ENCODE measurements at places on chromosomes 2 and 18.

- DNase-seq, result peak; percentile 58
Measured at GRCh38 chr2:58045580-58046334, 849 bp upstream of the VRK2 start.

DNA sequence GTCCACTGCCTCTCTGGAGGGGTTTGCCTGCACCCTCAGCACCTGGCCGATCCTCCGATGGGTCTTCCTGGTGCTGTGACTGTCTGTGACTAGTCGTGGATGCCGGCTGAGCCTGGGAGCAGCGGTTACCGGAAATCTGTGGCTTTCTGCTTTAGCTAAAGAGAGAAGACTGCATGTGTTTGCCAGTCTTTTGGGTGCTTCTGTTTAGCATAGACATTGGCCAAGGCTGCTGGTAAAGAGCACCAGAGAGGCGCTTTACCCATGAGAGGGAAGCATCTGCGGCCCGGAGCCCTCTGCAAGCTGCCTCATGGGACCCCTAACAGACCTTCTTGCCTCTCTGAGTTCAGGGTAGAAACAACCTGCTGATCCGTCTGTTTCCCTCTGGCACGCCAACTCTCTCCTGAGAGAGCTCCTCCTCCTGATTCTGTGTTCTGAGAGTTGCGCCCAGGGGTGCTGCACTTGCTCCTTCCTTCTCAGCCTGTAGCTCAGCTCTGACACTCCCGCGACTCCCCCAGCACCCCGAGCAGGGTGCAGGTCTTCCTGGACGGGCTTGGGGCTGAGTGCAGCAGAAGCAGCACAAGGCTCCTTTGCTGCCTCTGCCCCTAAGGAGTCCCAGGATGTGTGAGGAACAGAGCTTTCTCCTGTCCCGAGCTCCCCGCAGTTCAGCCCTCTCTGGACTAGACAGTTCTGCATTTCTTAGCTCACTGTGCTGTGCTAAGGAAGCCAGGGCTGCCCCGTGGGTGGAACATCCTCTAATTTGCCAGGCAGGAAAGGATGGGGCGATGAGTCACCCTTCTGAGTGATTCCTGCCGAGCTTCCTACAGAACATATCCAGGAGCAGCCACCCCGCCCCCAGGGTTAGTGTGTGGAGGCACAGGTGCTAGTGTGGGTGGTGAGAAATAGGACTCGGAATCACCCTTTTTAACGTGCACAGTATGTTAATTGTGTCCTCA lies 203.2 kb downstream of the SH3RF3 start:
- peak; percentile 40 for DNase-seq

GRCh38 chr2:152348388-152348787 lies 13.4 kb downstream of the FMNL2 start:
- no peak for DNase-seq

GRCh38 chr18:3454365-3455089 lies 4.6 kb downstream of the TGIF1 start:
- peak; percentile 40 for DNase-seq

- DNase-seq, result peak; percentile 80
Measured at GRCh38 chr2:233593201-233593600, 24.2 kb upstream of the UGT1A8 start.

GRCh38 chr2:85539361-85540132 lies 579 bp downstream of the MAT2A start:
- peak; percentile 84 for DNase-seq

GRCh38 chr2:70553584-70554337 lies at the start of gene TGFA:
TGFA (minus strand) TSS chr2:70553826; CDS start chr2:70553767, 59 bp downstream.
- peak; percentile 48 for DNase-seq

DNA sequence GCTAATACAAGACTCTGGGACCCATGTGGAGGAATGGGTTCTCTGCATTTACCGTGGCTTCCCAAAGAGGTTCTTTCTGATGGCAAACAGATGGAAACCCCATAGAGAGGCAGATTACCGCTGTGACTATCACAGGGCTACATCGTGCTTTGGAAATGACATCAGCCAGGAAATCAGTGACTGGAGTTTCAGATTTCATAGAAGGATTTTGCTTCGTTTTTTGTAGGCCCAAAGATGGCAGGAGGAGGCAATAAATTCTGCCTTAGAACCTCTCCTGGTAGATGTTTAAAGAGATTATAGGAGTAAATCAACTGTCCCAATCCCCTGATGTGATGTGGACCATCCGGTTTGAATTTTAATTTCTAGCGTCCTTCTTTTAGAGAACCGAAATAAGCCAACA lies 214.1 kb downstream of the AGPS start:
- peak; percentile 9 for DNase-seq

DNA sequence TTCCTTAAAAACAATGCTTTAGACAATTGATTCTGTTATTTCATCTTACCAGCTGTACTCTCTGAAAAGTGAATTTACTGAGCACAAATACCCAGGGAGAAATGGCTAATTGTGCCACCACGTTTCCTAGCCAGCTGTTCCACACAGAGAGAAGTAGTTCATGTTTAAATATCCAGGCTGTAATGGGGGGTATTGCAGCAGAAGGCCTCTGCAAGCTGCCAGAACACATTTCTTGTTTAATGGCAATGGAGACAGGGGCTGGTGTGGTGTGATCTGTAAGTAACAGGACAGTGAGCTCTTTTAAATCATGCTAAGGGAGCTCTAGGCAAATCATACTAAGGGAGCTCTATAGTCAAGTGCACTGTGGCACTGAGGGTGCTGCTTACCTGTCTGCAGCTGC lies 809.2 kb downstream of the CNTNAP5 start:
- no peak for DNase-seq

DNA sequence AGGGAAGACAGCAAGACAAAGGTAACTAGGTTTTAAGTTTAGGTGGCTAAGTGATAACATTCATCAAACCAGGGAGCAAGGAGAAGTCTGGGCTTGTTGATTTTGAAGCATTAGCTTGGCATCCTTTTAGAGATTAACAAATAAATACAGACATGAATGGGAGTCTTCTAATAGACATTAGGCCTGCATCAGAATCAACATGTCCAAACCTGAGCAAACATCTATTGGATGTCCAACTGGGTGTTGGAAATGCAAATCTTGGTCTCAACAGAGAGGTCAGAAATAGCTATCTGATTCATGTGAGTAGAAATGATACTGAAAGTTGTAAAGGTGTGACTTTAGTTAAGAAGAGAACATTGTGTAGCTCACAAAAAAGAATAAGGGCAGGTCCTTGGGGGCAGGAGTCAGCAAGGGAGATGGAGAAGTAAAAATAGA lies 85.5 kb upstream of the RND3 start:
- DNase-seq, result peak; percentile 58

DNA sequence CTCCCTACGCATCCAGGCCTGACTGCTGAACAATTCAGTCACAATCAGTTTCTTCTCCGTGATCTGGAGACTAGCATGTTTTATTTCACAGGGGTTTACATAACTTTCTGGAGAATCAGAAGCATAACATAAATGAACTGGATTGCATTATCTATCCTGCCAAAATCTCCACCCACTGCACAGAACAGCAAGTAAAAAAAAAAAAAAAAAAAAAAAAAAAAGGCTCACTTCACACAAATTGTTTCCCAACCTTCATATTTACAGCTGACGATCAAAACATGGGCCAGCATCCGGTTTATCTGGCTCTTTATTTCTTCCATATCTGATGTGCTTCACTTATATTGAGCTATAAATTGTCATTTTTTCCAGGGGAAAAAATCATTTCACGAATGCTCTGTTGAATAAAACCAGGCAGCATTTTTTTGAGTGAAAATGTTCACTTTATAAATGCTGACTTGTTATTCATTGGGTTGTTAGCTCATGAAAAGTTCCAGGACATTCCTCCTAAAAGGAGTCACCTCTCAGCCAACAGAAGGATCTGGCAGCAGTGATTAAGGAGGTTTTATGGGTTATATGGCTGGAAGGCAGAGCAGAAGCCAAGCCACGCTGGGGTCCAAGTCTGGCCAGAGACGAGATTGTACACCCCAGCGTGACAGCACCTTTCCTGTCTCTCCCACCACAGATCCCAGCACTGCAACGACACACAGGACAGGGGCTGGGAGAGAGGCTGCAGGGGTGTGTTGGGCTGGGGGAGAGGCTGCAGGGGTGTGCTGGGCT lies 51.2 kb upstream of the GLI2 start:
- DNase-seq, result no peak

DNA sequence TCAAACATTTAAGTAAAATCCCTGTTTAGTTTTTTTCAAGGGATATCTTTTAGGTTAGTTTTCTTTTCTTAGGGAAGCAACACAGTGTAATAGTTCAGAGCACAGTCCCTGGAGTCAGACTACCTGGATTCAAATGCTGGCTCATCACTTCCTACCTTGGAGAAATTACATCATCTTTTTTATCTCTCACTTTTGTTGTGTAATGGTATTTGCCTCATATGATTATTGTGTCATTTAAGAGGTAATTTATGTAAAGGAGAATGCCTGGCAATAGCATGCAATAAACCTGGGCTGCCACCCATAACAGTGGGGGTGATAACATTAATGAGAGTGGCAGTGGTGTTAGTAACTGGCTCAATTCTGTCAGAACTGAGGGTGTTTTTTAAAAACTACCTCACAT lies 26.3 kb downstream of the ERLEC1 start:
- DNase-seq, result no peak

- peak; percentile 48 for DNase-seq
Measured at GRCh38 chr18:54717673-54718407, 110.4 kb upstream of the RAB27B start.

GRCh38 chr2:200129721-200130462 lies 174.5 kb downstream of the MAIP1 start:
- DNase-seq, result no peak

DNA sequence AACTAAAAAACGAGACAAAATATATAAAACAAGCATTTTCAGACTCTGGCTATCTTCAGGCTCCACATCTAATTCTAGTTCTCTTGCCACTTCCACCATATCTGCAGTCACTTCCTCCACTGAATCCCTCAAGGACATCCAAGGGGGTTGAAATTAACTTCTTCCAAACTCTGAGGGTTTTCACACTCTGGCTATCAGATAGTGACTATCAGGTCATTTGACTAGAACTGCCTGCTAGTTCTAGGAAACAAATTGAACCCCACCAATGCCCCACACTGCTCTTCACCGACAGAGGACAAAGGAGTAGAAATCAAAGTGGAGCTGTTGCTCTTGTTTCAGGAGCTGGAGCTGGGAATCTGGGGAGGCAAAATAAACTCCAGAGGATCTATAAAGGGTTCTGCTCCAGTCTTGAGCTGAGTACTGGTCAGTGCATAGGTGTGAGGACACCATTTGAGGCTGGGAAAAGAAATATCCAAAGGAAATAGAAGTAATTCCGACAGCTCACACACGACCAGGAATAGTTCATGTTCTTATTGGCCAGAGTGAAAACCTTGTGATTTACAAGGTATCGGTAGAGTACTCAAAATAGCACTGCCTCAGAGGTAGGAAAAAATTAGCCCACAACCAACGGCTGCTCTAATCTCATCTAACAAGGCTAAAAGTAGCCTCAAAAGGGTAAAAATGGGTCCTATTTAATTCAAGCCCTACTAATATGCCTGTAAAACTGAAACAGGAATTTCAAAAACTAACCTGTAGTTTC lies 71.3 kb downstream of the SMC6 start:
- no peak for DNase-seq

- DNase-seq, result peak; percentile 82
Measured at GRCh38 chr2:241514986-241515737, 6.8 kb upstream of the STK25 start.

GRCh38 chr18:45330170-45330594 lies 285.1 kb upstream of the SLC14A2 start:
- DNase-seq, result no peak

All from GM12865 (cell line).